ENCODE measurements at places on chromosomes 6 and 20.

DNA sequence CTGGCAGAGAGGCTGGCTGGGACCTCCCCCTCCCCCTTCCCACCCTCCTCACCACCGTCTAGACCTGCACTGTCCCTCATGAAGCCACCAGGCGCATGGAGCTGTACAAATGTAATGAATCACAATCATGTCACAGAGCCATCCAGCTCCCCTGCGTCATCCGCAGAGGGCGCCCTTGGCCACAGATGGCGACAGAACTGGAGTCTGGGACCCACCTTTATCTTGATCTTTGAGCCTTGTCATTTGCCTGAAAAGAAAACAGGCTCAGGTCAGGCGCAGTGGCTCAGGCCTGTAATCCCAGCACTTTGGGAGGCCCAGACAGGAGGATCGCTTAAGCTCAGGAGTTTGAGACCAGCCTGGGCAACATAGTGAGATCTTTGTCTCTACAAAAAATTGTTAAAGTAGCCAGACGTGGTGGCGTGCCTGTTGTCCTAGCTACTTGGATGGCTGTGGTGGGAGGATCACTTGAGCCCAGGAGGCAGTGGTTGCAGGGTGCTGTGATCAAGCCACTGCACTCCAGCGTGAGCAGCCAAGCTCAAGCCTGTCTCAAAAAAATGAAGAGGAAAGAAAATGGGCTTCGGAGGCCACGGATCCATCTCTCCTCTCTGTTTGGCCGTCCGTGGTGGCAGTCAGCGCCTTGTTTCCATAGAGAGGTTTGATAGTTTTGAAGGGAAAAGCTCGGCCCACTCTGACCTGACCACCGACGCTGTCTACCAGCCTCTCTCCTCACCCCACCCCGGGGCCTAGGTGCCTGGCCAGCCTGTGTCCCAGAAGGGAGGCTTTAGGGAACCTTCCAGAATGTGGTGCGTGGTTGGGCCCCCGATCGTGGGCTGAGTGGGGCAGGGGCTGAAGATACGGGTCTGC is 6.2 kb downstream of the COL9A3 start:
- DNase-seq: peak; percentile 85

DNA sequence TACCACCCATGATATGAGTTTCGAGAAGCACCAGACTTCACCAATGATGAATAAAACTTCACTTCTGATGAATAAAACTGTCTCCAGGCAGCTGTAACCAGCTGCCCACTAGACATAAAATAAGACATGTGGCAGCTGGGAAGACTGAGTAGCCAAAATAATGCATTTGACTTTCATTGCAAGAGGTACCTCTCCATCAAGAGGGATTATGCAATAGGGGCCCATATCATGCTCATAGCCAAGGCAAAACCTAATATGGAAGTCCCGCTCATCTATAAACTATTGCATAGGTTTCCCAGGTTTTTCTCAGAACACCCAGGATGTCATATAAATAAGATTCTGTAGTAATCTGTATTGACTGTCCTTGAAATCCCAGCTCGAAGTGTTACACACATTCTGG is 155.5 kb downstream of the SIM1 start:
- no peak for DNase-seq

DNA sequence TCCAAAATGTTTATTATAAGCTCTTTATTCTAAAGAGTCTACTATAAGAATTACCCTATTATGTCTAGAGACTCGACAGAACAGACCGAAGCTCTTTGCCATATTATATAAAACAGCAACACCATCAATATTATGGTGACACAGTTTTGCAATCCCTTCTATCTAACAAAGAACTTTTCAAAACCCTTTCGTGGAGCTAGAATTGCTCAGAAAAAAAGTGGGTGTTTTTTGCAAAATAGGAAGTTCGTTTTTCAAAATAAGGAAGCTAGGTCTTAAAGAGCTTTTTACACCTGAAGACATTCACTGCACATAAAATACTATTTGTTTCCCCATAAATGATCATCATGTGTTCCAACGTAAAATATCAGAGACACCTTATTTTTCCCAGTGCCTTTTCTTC is 240.0 kb downstream of the FOXC1 start:
- DNase-seq: no peak

- no peak for DNase-seq
Observed at GRCh38 chr6:39068391-39068790, 19.8 kb downstream of the GLP1R start.

GRCh38 chr6:33458676-33459075 is 4.3 kb downstream of the ZBTB9 start:
- DNase-seq: no peak

DNA sequence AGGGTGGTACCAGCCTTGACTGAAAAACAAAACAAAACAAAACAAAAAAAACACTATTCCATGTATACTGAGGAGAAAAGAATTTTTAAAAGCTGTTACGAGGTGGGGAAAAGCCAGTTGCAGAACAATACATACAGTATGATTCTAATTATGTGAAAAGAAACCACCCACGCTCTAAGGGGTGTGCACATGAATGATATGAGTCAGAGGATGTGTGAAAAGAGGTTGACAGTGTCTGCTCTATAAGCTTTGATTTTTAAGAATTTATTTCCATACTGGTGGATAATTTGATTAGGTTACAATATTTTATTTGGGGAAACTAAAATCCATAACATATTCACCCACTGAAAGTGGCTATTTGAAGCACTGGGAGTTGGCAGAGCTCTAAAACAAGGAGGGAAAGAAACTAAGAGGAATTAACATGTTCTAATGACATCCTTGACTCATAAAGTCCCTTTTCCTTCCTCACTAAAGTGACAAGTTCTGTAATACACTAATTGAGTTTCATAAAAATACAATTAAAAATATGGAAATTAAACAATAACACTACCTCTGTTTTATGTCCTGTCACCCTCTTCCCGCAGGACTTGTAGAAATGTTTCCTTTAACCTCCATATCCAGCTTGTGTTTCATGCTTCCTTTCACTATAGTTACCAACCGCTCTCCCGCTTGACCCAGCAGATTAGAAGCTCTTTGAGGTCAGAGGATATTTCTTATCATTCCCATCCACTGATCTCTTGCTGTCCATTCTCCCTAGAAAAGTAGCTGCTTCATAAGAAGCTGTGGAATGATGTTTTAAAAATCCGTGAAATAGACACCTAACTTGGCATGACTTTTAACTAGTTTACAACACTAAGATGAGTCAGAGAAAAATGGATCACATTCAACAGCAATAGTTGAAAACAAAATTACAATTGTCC is 118.6 kb upstream of the CCDC28A start:
- DNase-seq: no peak

- no peak for DNase-seq
Observed at GRCh38 chr6:152634773-152635172, 2.4 kb downstream of the SYNE1 start.

DNA sequence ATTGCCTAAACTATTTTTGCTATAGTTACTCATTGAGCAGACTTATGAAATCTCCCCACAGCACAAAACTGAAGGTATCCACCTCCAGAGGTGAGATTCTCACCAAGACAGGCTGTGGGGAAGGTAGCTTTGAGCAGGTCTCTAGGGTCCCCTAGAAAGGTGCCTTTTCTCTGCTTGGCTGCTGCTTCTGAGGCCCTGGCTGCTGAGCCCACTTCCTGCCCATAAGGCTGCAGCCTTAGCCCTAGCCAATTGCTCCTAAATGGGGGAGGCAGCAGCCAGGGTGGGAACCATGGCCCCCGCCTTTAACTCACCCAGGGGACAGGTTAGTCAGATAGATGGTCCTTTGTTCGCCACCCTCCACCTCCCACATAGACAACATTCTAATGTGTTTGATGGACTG is 3.6 kb downstream of the NT5E start:
- DNase-seq: no peak
